Kidney glomerular epithelial cell (primary cell): ENCODE measurements at places on chromosomes 2 and 18.

DNA sequence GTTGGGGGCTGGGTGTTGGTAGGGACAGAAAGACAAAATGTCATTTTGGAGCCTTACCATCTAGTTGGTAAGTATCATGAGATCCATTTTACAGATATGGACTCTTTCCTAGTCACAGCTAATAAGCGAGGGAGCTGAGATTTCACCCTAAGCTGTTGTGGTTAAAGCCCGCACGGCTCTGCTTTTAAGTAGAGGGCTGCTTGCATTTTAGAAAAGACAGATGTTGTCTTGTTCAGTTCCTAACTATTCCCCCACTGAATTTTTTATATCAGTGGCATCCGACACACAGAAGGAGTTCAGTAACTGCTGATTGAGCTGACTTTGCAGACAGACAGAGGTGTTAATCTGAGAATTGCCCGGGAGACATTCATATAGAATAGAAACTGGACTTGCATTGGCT, 3.7 kb downstream of the QPCT start:
- no peak for DNase-seq

DNA sequence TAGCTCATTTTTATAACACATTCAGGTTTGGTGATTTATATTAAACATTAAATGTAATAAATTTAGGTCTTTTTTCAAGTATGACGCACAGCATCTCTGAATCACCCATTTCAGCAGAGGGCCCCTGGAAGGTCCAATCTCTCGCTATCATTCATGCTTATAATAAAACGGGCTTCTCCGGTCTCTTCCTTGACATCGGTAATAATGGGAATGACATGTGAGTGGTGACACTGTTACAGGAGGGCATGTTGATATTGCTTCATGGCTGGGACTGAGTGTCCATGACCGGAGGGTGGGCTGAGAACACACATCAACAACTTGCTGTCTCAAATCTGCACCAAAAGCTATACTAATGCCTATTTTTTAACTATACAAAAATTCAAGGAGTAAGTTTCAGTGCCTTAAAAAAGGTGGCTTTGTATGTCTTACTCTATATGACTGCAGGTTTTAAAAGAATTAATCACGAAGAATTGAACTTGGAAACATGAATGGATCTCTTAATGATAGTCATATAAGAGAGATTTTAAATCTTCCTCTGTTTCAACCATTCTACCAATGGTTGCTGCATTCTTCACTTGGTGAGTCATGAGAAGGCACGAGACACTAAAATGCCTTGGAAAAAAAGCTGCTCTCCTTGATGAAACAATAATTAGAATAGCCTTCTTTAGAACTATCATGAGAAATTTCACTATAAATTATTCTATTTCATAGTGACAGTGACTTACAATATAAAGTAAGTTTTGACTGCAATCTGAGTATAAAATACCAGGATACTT, 101.9 kb upstream of the NRP2 start:
- DNase-seq: no peak

GRCh38 chr2:99980176-99980575, 162.2 kb downstream of the AFF3 start:
- DNase-seq: no peak

GRCh38 chr2:29923110-29923721, 1.8 kb upstream of the ALK start:
- peak; percentile 33 for DNase-seq

GRCh38 chr2:220478305-220479058, 851.1 kb downstream of the SLC4A3 start:
- DNase-seq: no peak

GRCh38 chr2:44171018-44171417, 2.3 kb downstream of the PPM1B start:
- peak; percentile 81 for DNase-seq

DNA sequence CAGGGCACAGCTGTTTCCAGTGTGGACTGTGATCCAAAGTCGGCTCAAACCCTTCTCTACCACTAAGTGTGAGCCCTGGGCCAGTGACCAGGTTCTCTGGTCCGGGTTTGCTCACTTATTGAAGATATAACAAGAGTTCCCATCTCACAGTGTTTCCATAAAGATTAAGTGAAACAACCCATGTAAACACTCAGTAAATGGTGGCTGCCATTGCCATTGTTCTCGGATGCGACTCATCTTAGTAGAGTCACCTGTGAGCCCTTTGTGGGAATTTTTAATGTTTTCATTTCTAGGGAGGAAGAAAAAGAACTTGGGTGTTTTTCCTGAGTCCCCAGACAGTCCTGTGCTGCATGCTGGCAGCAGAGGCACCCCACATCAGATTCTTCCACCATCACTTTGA, 53.4 kb downstream of the TPGS2 start:
- no peak for DNase-seq

DNA sequence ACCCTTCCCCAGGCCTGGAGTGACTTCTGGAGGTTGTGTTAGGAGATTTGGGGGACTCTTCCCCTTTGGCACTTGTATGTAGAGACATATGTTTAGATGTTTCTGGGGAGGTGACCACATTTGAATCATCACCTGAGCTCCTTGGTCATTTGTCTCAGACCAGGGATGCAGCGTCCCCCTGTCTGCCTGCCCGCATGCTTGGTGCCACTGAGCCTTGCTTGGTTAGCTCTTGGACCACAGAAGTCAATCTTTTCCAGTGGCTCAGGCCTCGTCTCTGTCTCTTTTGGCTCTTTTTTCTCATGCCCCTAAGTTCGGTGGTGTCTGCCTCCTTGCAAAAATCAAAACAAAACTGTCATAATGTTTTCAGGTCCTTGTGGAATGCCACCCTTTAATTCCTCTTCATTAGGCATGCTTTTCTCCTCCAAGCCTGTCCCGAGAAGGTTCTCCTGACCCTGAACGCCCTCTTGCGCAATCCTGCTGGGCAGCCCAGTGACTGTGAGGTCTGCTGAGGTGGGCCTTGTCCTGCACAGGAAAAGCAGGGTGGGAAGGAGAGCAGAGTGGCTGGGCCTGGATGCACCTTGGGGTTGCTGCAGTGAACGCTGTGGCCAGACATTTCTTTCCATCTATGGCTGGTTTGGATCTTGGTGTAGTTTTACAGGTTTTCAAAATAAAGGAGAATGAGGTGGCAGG, 24.9 kb downstream of the GLI2 start:
- no peak for DNase-seq

DNA sequence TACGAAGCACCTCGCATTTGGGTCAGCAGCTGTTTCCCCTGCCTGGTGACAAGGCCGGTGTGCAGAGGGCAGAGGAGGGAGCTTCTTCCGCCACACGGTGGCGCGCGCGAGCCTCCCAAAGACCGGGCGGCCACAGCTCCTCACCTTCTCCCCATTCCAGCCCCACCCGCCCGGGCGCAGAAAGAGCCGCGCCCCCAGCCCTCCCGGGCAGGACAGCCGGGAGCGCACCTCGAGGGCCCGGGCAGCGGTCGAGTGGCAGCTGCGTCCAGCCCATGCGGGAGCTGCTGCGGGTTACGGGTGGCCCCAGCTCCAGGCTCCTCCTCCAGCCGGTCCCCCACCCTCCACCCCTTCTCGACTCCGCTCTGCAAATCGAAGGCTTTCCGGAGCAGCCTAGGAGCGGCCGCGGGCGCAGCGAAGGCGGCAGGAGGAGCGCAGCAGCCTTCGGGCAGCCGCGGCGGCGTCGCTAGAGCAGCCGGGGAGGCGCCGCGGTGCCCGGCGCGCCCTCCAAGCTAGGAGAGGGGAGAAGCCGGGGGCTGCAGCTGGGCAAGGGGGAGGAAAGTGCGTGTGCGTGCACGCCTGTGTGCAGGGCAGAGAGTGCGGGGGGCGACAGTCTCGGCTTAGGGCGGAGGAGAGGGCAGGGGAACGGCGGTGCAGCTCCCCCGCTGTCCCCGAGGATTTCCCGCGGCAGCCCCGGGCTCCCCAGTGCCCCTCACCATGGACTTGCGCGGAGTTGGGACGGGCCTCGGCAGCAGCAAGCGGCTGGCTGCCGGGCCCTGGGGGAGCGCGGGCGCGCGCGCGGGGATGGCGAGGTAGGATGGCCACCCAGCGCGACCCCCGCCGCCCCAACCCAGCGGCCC, at the start of gene CCDC85A:
Gene CCDC85A, plus strand, starts transcription at position 348 of the 857 bp plus-strand sequence. CDS start 635 bp downstream, outside the sequence.
- peak; percentile 62 for DNase-seq

- DNase-seq: no peak
Observed at GRCh38 chr18:78407466-78407844, 572.2 kb upstream of the SALL3 start.

GRCh38 chr2:239289545-239289944, 111.3 kb downstream of the HDAC4 start:
- DNase-seq: no peak

GRCh38 chr2:238581126-238581525, 154.4 kb downstream of the ASB1 start:
- no peak for DNase-seq

GRCh38 chr2:157815421-157815820, 60.7 kb downstream of the ACVR1 start:
- no peak for DNase-seq

DNA sequence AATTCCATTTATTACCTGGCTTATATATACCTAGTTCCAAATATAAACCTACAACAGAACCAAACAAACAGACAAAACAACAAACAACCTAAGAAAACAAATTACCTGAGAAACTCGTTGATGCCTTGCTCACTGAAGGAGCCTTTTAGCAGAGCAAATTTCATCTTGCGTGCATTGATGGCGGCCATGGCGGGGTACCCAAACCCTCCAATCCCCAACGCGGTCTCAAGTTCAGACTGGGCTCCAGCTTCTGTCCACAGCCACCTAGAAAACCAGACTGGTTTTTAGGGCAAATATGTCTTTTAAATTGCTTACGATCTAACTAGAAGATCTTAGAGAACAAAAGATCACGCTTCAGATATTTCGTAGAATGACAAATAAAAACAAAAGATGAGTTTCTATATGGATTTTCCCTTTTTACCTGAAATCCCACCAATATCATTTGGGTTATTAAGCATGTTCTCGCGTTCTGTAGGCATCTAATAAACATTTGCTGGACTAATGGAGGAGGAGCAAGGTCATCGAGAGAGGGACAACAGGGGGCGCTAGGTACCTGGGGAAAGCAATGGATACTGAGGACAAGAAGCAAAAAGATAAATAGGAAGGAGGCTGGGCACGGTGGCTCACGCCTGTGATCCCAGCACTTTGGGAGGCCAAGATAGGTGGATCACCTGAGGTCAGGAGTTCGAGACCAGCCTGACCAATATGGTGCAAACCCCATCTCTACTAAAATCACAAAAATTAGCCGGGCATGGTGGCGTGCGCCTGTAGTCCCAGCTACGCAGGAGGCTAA, 25.2 kb downstream of the PDIA6 start:
- no peak for DNase-seq

GRCh38 chr2:46366668-46367052, 69.5 kb downstream of the EPAS1 start:
- no peak for DNase-seq

DNA sequence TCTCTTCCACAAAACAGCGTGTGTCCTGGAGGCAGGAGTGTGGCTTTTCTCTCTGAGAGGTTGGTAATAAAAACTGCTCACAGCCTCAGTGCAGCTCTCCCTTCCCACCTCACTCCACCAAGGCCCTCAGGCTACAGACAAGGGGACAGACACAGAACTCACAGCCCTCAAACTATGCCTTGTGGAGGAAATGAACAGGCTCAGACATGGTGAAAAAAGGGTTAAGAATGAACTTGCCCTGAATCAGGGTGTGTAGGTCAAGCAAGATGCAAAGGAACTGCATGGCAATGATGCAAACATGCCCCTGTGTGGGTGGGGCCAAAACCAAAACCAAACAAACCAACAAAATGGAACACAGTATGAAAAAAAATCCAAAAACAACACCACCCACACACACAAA, 125.8 kb downstream of the GALNT14 start:
- DNase-seq: no peak

- no peak for DNase-seq
Observed at GRCh38 chr2:85323351-85323987, 4.3 kb downstream of the TGOLN2 start.

- DNase-seq: peak; percentile 40
Observed at GRCh38 chr18:34709104-34709503, 994 bp upstream of the DTNA start.

DNA sequence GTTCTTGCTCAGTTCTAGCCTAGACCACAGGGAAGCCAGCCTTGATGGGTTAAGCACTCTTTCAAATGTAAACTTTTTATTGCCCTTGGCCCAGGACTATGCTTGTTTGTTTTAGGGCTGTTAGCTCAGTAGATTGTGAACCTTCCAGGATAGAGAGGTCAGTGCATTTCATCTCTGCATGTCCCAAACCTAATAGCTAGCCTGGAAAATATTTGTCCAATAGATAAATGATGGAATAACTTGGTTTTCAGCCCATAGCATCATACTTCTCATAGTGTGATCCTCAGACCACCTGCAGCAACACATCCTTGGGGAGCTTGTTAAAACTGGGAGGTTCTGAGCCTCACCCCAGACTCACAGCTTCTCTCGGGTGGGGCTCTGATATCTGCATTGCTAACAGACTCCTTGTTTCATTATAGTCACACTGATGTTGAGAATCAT, 59.8 kb downstream of the TRIB2 start:
- no peak for DNase-seq

- DNase-seq: no peak
Observed at GRCh38 chr2:86054535-86055082, 51.1 kb downstream of the POLR1A start.

GRCh38 chr18:46226461-46226860, 122.3 kb downstream of the HAUS1 start:
- no peak for DNase-seq

GRCh38 chr2:233100192-233100998, 40.3 kb downstream of the INPP5D start:
- no peak for DNase-seq

GRCh38 chr18:8834881-8835280, 129.5 kb downstream of the MTCL1 start:
- DNase-seq: no peak

- DNase-seq: no peak
Observed at GRCh38 chr2:173264603-173265366, 89.9 kb upstream of the CDCA7 start.
